Cerebellum (tissue), 4 donors: ENCODE measurements at places on chromosomes 2 and 18. TPM values are rescaled to one million over a fixed set of nuclear protein-coding genes. Genes with fewer than 3 reads are reported as not detected.

Gene ERBB4
- total RNA-seq = 154 TPM

Gene GPR35
- 2.4 TPM for total RNA-seq

DNA sequence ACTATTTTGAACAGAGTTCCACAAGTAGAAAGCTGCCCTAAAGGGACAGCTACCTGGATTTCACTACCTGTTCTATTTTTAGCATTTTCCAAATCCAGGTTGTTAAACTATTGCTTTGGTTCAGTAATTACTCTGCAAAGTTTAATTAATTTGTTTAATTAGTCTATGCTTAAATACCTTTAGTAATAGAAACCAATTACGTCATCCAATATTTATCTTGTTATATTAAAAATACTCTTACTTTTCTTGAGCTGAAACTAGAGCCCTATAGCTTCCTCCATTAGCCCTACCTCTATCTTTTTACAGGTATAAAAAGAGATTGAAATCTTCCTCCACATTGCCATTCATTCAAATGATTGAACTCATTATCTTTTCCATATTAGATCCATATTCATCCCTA is 514.6 kb downstream of the DSC3 start:
- no peak for DNase-seq

Gene STARD6
- total RNA-seq = not detected
